ENCODE measurements at places on chromosomes 3 and 15.
A peak's percentile ranks its signal among the peaks of the same experiment; 100 is the strongest.

GRCh38 chr3:185330238-185330637 is 32.7 kb upstream of the MAP3K13 start:
- DNase-seq, result peak; percentile 22

DNA sequence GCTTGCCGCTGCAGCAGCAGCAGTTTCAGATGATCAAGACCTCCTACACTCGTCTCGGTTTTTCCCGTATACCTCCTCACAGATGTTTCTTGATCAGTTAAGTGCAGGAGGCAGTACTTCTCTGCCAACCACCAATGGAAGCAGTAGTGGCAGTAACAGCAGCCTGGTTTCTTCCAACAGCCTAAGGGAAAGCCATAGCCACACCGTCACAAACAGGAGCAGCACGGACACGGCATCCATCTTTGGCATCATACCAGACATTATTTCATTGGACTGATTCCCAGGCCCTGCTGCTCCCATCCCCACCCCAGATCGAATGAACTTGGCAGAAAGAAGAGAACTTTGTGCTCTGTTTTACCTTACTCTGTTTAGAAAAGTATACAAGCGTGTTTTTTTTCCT is 17.6 kb downstream of the CALML4 start:
- peak; percentile 85 for DNase-seq

- DNase-seq, result peak; percentile 18
Measured at GRCh38 chr15:72907733-72908132, 124.2 kb upstream of the ADPGK start.

DNA sequence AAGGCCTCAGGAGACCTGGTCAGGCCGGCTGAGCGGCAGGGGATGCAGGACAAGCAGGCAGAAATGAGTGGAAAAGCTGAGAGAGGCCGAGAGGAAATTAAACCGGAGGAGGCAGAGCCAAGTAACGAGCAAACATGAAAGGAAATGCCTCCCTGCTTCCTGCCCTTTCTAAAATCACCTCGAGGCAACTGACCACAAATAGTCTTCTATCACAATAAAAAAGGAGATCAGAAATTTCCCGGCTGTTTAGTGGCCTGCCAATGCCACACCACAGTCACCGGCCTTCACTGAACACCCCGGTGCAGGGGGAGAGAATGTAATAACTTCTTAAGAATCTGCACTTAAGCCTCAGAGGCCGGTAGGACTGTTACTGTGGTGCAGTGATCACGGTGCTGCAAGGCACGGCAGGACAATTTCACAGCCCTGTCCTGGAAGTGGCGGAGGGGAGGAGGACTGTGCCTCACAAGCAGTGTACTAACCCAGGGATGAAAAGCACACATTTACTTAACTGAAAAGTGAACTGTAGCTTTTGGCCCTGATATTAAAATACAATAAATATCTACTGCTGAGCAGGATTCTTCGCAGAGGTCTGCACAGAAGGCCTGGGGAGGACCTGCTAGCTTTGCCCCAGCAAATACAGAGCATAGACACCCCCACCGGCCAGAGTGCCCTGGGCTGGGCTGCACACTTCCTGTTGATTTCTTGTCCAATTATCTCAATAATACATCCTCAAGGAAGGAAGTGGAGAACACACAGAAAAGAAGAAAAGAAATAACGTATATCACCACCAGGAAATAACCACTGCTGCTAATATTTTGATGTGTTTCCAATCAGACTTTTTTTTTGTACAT is 183.5 kb upstream of the NSMCE3 start:
- DNase-seq, result no peak

- DNase-seq, result no peak
Measured at GRCh38 chr3:150890831-150891230, 14.4 kb downstream of the MINDY4B start.

DNA sequence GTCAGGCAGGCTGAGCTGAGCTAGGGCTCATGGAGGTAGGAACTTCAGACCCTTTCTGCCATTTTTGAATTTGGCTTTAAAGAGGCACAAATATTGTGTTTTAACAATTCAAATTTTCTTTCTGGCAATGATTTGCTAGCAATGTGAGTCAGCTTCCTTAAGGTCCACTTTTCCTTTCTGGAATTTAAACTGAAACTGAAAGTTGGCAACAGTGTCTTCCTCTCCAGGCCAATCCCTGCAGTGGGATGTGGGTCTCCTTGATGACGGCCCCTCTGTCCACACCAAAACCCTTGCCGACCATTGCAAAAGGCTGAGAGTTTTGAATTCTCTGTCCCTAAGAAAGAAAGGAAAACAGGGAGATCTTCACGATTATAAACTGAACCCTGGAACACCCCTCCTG is 27.1 kb downstream of the RPSA start:
- DNase-seq, result no peak

DNA sequence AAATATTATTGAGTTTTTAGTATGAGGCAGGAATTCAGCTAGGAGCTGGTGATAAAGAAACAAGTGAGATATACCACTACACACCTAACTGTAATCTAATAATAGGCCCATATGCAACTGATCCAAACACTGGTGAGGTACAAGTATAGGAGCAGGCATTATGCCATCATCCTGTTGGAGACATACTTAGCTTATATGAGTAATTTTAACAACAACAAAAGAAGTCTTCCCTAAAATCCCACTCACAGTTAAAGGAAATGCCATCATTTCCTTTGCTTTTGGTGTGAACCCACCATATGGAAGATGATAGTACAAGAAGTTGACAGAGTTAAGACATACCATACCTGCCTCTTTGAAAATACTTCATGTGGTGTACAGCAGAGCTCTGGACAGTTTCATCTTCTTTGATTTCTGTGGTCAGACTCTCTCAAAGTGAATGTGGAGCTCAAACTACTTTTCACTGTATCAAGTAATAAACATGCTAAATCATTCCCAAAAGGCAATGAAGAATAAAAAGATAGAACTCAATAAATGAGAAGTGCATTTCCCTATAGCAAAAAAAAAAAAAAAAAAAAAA is 85.5 kb downstream of the CD200R1L start:
- DNase-seq, result no peak

DNA sequence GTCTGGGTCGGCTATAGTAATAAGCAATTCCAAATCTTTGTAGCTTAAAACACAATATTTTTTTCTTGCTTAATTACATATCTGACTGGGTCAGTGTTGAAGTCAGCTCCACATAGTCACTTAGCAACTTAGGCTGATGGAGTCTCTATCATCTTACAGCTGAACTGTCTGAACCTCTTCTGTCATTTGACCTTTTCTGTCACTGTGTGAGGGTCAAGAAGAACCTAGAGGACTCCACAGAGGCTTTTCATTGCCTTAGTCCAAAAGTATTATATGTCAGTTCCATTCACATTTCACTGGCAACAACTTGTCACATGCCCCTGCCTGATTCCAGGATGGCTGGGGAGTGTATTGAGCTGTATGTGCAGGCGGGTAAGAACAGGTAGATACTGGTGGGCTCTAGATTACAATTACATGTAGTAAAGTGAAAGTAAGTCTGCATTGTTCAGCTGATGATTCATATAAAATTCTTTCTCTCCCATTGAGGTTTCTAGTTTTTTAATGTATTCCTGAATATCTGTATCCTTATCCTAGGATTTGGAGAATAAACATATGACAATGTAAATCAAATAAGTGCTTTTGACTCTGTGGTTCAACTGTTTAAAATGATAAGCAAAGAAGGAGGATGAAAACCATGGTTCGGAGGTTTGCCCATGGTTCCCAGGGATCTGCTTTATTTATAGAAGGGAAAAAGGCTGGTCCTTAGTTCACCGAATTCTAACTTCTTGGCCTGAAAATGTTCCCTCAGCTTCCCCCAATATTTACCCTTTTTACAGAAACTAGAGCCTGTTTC is 5.8 kb upstream of the ARPP21 start:
- no peak for DNase-seq

DNA sequence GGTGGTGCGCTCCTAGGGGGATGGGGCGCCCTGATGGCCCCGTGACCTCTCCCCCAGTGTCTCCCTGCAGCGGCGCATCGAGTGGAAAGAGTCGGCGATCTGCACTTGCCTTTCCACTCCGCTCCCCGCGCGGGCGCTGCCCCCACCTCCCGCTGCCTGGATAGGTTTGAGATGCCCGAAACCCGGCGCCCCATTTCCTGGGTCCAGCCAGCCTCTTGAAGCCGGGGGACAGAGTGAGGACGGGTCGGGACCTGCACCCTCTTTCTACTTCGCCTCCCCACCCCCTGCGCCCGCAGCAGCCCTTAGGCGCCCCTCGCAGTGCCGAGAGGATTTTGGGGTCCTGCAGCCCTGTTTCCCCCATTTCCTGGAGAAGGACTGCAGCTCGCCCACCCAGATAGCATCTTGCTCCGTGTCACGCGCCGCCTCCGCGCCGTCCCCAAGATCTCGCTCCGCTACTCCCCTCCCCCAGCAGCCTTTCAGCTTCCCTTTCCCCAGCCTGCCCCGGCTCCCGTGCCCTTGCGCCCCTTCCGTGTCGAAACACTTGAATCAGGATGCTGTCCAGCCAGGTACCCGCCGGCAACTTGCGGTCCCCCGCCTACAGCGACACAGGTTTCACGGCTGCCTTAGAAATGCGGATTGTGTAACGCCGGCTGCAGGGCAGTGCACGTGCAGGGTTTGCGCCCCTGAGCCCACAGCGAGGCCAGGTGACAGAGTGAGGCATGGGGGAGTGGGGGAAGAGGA is 519 bp downstream of the ABHD6 start:
- DNase-seq, result peak; percentile 77

- no peak for DNase-seq
Measured at GRCh38 chr3:43892061-43892460, 201.3 kb downstream of the ABHD5 start.

DNA sequence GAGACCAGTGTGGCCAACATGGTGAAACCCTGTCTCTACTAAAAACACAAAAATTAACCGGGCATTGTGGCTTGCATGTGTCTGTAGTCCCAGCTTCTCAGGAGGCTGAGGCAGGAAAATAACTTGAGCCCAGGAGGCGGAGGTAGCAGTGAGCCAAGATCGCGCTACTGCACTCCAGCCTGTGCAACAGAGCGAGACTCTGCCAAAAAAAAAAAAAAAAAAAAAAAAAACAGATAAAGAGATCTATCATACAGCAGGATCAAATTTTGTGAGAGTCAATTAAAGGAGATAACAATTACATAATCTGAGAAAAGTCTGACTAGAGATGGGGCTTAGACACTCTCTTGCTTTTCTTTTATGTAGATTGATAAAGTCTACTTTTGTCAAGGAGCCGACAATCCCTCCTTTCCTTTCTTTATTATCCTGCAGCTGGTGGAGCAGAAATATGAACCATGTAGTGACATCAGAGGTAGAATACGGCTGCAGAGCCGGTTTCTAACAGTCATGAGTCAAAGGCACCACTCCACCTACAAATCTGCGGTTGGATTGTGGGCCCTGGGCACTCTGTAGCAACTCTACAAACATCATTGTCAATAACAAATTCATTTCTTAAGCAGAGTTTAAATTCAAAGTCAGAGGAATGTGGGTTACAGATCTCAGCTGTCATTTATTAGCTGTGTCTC is 9.0 kb downstream of the C2CD4A start:
- no peak for DNase-seq

DNA sequence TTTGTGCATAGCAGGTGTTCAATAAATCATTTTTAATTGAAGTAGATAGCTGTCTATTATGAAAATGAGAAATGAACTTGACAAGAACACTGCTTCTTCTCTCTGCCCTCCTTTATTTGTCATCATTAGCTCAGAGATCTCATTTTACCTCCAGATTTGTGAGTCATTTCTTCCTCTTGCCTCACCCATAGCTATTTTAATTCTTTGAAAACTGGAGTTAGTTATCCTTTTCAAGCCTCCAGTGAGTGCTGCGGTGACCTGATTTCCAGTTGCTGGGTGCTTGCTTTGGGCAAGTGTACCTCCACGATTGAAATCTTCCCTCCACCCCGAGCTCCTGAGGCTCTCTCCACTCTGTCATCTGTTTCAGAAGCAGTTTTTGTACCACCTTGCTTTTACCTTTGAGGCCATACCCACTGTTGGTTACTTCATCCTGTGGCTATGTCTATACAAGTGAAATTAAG is 114.6 kb downstream of the NFKBIZ start:
- DNase-seq, result no peak

- DNase-seq, result peak; percentile 24
Measured at GRCh38 chr15:59741274-59741906, 52.3 kb upstream of the BNIP2 start.

DNA sequence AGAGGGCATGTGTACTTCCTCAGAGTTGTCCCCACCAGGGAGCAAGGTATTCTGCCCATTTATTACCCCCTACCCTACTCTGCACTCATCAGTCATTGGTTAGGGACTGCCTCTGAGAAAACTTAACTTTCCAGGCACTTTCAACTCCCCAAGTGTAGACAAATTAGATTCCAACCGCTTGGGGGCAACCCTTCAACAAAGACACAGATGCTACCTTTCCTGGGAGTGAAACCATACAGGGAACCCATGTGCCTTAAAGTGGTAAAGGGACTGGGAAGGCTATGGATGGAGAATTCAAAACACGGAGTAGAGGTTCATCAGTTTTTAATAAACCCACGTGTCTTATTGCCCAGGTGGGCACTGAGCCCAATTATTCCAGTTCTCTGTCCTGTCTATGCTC is 19.4 kb upstream of the UBE2E2 start:
- peak; percentile 46 for DNase-seq

DNA sequence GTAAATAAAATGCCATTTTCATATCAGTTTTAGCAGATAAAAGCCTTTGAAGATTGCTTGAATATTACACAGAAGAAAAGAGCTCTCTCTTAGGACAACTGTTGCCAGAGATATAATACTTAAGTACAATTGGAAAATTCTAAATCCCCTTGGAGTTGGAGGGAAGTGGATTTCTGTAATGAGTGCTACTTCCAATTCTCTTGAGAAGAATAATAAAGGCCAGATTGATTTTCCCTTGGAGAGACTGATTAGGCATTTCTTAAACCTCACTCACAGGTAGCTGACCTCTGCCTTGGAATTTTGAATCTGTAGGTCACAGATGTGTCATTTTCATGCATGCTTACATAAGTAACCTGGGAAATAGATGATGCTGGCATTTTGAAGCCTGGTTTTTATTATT is 29.8 kb upstream of the PSMD6 start:
- no peak for DNase-seq

GRCh38 chr3:117531078-117531767 is 821.6 kb downstream of the TUSC7 start:
- no peak for DNase-seq

- DNase-seq, result no peak
Measured at GRCh38 chr15:48890375-48890972, 12.5 kb downstream of the EID1 start.

DNA sequence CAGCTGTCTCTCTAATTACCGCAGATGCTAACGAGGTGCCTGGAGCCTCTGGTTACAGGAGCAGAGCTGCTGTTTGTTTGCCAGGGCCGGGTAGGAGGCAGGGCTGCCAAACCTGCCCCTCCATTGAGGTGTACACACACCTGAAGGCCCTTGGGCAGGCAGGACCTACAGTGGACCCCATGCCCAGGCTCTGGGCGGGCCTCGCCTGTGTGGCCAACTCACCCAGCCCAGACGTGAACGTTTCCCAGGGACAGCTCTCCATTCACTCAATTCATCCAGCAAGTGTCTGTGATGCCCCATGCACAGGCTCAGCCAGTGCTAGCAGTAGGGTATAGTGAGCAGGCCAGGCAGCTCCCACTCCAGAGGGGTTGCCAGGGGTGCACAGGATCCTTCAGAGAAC is 43.7 kb downstream of the PLXNA1 start:
- no peak for DNase-seq

DNA sequence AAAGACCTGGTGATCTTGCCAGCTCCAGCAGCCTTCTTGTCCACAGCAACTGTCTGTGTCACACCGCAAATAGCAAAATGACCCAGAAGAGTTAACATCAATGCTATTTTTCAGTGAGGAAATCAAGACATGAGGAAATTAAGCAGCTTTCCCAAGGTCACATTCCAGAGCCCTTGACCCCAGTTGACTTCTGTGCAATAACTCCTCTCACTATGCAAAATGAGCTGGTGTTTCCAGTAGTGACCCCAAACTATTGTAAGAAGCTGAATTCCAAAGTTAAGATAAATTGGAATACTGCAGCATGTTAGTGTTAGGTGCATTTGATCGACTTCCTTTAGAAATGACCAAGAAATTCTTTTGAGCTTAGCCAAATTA is 172.8 kb upstream of the SNTN start:
- no peak for DNase-seq
